Stimulated activated CD8-positive, alpha-beta memory T cell treated with anti-CD3 and anti-CD28 coated beads, Interleukin-7, amount 100 ng/mL, for 1 hour (primary cell): ENCODE measurements at places on chromosomes 2 and 18.

GRCh38 chr2:210496512-210496911 lies 20.0 kb upstream of the LANCL1 start:
- no peak for DNase-seq

DNA sequence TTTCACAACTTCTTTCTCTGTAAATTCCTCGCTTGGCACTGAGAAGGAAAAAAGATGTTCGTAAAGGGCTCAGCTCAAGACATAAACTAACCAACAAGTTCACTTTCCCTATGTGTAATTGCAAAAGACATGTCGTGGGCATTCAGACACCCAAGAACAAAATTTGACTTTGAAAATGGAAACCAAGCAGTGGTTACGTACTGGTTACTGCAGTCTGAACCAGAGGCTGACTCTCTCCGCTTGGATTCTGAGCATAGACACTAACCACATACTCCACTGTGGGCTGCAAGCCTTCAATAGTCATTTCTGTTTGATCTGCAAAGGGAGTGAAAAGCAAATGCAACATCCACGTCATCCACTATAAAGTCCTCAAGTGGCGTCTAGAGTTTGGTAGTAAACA lies 53.9 kb downstream of the FN1 start:
- no peak for DNase-seq

GRCh38 chr2:103656558-103656957 lies 894.7 kb downstream of the TMEM182 start:
- DNase-seq = no peak

DNA sequence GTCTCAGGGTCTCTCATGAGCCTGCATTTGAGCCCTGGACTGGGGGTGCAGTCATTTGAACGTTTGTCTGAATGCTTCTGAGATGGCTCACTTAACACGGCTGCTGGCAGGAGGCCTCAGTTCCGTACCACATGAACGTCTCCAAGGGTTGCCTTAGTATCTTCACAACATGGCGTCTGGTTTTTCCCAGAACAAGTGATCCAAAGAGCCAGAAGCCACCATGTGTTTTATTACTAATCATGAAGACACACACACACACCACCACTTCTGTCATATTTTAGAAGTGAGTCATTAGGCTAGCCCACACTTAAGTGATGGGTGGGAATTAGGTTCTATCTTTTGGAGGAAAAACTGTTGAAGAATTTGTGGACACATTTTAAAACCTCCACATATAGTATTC lies 15.0 kb upstream of the MYO1B start:
- DNase-seq = no peak

DNA sequence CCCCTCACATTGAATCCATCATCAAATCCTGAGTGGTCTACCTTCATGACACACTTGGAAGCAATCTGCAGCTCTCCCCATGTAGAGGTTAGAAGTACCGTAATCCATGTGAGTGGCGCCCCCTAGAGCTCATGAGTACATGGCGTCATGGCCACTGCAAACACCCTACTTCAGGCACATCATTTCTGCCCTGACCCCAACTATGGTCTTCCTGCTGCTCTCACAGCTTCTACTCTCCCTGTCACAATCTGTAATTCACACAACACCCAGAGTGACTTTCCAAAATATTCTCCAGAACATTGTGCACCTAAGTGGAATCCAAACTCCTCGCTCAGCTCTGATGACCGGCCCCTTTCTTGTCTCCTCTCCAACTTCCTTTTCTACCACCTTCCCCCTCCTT lies 141.9 kb downstream of the ANKRD44 start:
- DNase-seq = peak; percentile 32

- DNase-seq = no peak
These were observed 443.6 kb upstream of the TRIB2 start for GRCh38 chr2:12273111-12273510.

DNA sequence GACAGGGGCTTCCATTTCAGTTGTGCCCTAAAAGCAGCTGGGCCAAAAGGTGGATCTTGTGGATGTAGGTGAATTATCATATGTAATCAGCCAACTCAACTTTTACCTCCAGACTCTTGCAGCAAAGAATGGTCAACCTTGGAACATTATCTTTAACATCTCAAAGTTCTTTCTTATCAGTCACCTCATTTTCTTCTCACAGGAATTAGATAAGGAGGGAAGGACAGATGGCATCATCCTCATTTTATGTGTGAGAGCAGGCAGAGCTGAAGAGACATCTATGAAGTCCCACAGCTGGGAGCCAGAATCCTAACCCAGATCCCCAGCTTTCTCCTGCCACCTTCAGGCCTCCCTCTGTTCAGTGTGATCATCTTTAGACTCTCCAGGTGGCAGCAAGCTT lies 182.1 kb downstream of the MGAT5 start:
- DNase-seq = no peak
